ENCODE measurements at places on chromosomes 12 and 14. TPM values are rescaled to one million over a fixed set of nuclear protein-coding genes. Genes with fewer than 3 reads are reported as not detected.

The KCNMB4 gene
- 6.2 TPM for total RNA-seq

The RNASE1 gene
- total RNA-seq: 237 TPM

The PLEKHG7 gene
- 0.29 TPM for total RNA-seq

The TMTC2 gene
- total RNA-seq: 47.8 TPM

The CCNB1IP1 gene
- 58.9 TPM for total RNA-seq

The TBX3 gene
- total RNA-seq: 9.4 TPM

The SOAT2 gene
- 0.92 TPM for total RNA-seq

The RIPK3 gene
- total RNA-seq: 42.6 TPM

The VSX2 gene
- not detected for total RNA-seq

The SYNDIG1L gene
- total RNA-seq: not detected

The SDR9C7 gene
- not detected for total RNA-seq

The TAS2R8 gene
- not detected for total RNA-seq

The AQP2 gene
- not detected for total RNA-seq

The C12orf60 gene
- 1.5 TPM for total RNA-seq

The PAX9 gene
- not detected for total RNA-seq

The RTL1 gene
- total RNA-seq: not detected

The PROX2 gene
- not detected for total RNA-seq

The CLEC2B gene
- total RNA-seq: 0.87 TPM

The SRRM4 gene
- total RNA-seq: not detected

The SLC6A15 gene
- not detected for total RNA-seq

The GRIN2B gene
- total RNA-seq: not detected

The GDF3 gene
- not detected for total RNA-seq

The TOMM20L gene
- not detected for total RNA-seq

The YAF2 gene
- 45.8 TPM for total RNA-seq

The EPYC gene
- total RNA-seq: not detected

The MYL2 gene
- total RNA-seq: not detected

The WDHD1 gene
- 7.9 TPM for total RNA-seq

The ZDHHC22 gene
- total RNA-seq: not detected

The OR4K1 gene
- not detected for total RNA-seq

The CCDC177 gene
- not detected for total RNA-seq

The SLC4A8 gene
- 0.29 TPM for total RNA-seq

The CLECL1 gene
- total RNA-seq: 1.7 TPM

The SMIM41 gene
- 5.8 TPM for total RNA-seq

The CCDC91 gene
- total RNA-seq: 54.7 TPM

The BICDL1 gene
- total RNA-seq: 18.2 TPM

The TMCC3 gene
- 10.7 TPM for total RNA-seq

The NPAS3 gene
- not detected for total RNA-seq

The STYK1 gene
- 9.8 TPM for total RNA-seq

The LPAR5 gene
- total RNA-seq: 2.8 TPM
